Mucosa of descending colon (tissue), 3 donors: ENCODE measurements at places on chromosomes 12 and 14. TPM values are rescaled to one million over a fixed set of nuclear protein-coding genes. Genes with fewer than 3 reads are reported as not detected.

Gene TMTC3
- total RNA-seq = 21.4 TPM

GRCh38 chr12:112419297-112420133 is 768 bp downstream of the PTPN11 start:
- no peak for DNase-seq

DNA sequence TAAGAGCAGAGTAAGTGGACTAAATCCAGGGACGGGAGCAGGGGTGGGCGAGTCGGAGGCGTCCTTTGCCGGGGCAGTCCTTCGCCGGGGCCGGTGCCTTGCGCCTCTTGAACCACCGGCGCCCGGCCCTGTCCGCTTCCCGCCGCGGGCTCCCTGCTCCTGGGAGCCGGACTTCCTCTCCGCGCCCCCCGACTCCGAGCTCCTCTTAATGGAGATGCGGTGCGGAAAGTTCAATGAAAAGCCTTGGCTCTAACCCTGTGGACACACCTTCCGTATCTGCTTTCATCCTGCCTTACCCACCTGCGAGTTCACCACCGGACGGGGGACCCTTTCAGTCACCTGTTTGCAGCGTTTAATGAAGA is 412 bp downstream of the FGFR1OP2 start:
- no peak for DNase-seq

DNA sequence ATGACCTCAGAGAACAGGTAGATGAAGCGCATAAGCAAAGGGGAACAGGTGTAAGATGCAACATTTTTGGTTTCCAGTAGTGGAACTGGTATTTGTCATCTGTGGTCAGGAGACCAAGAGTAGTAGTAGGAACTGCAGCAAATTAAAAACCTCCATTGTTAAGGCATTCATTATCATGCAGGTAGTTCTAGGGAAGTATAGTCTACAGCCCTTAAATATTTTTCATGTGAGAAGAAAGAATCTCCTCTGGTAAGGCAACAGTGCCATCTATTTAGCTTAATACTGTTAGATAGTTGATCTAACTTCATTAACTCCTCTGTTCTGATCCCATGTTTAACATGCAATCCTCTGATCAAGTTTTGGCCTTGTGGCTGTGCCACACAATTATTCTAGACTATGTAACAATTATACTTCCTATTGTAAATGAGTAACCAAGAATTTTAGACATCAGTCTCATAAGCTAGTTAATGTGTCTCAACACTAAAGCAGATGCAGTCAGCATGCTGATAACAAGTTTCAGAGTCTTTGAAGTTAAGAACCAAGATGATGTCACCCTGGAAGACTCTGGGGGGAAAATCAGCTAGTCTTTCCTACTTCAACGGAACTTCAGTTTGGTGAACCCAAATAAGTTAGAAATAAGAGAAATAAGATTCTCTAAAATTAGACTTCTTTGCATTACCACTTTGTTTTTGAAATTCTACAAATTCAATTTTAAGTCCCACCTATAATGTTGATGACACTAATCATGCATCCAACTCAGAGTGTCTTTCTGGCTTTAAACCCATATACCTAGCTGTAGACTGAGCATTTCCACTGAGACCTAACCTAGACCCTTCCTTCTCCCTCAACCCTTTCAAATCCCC is 70.9 kb downstream of the STXBP6 start:
- DNase-seq = no peak

DNA sequence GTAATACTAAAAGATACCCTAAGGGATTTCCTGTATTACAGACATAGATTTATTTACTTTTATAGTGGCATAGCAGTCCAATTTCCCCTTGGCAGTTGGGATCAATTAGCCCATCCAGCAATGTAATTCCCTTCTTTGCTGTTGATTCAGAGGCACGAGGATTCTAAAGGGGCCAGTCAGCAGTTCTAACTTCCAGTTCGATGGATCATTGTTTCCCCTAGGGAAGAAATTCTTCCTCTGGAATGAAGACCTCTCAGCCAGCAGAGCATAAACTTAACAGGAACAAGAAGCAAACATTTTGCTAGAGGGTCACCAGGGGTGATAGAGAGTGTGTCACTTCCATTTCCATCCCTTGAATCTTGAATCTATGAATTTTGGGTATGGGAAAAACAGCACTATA is 395.7 kb upstream of the NOVA1 start:
- DNase-seq = no peak

DNA sequence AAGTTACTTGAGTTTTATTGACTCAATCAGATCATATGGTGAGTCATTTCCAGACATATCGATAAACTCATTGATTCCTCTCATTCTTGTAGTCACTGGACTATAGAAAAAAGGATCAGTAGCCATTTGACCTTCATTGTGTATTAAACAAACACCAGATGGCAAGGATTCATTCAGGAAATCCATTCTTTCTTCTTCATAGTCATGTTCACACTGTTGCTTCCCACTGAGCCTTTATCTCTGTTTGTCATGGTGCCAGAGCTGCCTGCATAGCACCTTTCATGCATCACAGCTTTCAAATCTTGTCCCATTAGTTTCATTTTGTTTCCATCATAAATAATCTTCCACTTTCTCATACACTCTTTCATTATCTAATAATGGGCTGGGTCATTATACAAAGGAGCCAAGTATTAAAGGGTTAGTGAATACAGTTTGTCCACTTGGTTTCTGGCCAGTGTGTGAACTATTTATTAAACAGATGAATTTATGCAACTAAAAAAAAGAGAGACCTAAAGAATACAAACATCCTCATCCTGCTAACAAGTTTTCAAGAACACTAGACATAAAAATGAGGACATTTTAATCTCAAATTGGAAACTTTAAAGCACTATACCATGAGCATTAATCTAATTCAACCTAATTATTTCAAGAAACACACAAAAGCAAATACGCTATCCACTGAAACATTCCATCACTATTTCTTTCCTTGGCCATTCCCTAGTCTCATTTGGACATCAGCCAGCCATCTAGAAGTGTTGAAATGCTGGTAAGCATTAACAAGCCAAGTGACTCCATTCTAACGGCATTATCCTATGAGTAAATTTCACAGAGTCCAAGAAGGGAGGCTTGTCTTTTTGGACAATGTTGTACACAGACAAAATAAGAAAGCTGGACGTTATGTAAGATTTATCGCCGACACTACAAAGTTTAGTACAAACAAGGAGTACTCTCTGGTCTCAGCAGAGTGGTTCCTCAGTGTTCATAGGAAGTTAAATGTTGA is 476.5 kb downstream of the FOXG1 start:
- no peak for DNase-seq

- no peak for DNase-seq
These were observed 74.7 kb downstream of the APAF1 start for GRCh38 chr12:98719515-98720504.
